ENCODE measurements at places on chromosomes 16 and 17.

- H3K4me3 ChIP-seq: no peak overlapping the region
- no peak overlapping the region for H3K27ac ChIP-seq
- H3K4me1 ChIP-seq: no peaks in the 10 kb centered on the region
- peaks cover 13% of the 10 kb centered on the region for H3K27me3 ChIP-seq
Observed at GRCh38 chr17:77572065-77572601, 386.4 kb upstream of the TNRC6C start.

- H3K4me3 ChIP-seq: no peak overlapping the region
- no peaks in the 10 kb centered on the region for H3K27me3 ChIP-seq
- no peak for DNase-seq
Observed at GRCh38 chr16:78932355-78932943, 668.1 kb downstream of the MAF start.

DNA sequence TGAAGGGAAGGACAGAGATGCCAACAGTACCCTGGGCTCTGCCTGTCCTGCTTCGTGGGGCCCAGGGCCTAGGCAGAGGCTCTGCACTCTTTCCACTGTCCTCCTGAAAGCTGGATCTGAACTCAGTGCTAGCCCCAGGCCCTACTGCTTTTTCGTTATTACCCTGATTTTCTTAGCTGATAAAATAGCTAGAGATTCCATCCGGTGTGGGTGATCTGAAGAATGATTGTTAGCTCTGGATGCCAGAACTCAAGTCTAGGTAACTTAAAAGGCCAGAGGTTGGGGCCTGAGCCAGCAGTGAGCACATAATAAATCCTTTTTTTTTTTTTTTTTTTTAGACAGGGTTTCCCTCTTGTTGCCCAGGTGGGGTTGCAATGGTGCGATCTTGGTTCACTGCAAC is 1.8 kb upstream of the MYBBP1A start:
- DNase-seq: no peak
- no peaks in the 10 kb centered on the region for H3K27me3 ChIP-seq
- H3K4me3 ChIP-seq: no peak overlapping the region
- H3K4me1 ChIP-seq: peaks cover 5% of the 10 kb centered on the region
- H3K36me3 ChIP-seq: peaks cover 23% of the 10 kb centered on the region
- H3K27ac ChIP-seq: no peak overlapping the region

GRCh38 chr17:35705705-35706104 is 25.7 kb upstream of the RASL10B start:
- no peak overlapping the region for H3K4me3 ChIP-seq
- peaks cover 38% of the 10 kb centered on the region for H3K36me3 ChIP-seq
- no peaks in the 10 kb centered on the region for H3K27me3 ChIP-seq
- H3K4me1 ChIP-seq: no peaks in the 10 kb centered on the region
- no peak for DNase-seq

- H3K27ac ChIP-seq: no peak overlapping the region
- no peaks in the 10 kb centered on the region for H3K4me1 ChIP-seq
- no peaks in the 10 kb centered on the region for H3K36me3 ChIP-seq
Observed at GRCh38 chr17:1302761-1303160, 23.3 kb downstream of the TRARG1 start.
